ENCODE measurements at places on chromosomes 6 and 20.

DNA sequence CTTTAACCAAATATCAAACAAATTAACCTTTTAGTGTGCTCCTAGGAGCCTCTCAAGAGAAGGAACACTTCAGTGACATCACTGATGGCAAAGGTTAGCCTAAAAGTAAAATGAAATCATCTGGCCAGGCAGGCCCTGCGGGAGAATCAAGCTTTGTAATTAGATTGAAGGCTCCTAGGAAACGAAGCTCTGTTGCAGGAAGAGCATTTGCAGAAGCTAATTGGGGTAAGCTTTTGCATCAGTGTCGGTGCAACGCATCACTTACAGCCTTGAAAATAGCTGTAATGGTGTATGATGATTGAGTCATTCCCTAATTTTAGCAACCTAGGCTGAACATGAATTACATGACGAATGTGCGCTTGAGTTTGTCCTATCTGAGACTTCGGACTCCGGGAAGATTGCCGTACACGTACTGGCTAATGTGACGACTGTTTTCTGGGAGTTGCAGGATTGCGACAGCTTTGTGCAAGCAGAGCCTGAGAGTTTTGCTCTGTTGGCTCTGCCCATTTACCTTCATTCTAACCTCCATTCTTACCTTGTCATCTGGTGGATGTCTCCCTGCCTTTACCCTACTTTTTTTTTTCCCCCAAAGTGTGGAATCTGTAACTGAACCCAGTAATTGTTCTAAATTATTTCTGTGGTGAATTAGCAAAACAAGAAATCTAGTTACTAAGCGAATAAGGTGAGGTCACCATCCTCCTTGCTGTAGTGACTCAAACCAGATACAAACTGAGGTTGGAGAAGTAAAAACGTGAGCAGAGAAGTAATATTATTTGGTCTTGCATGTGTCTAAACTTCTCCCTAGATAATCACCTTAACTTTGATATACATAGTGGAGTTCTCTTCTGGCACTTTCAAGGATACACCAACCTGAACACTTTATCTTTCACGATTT, 675.9 kb upstream of the CITED2 start:
- DNase-seq = no peak

GRCh38 chr6:90940812-90941481, 354.1 kb upstream of the MAP3K7 start:
- DNase-seq = peak; percentile 16

GRCh38 chr6:35161776-35162607, 20.9 kb upstream of the TCP11 start:
- no peak for DNase-seq

GRCh38 chr20:57596998-57597939, 23.0 kb downstream of the ZBP1 start:
- DNase-seq = no peak

GRCh38 chr20:59481067-59481466, 123.3 kb upstream of the PHACTR3 start:
- no peak for DNase-seq

- DNase-seq = no peak
Observed at GRCh38 chr20:59183751-59184150, 20.1 kb downstream of the ZNF831 start.

GRCh38 chr20:55446301-55446700, 559.0 kb downstream of the CBLN4 start:
- DNase-seq = no peak

- DNase-seq = peak; percentile 65
Observed at GRCh38 chr6:113414511-113414910, 442.6 kb upstream of the MARCKS start.

DNA sequence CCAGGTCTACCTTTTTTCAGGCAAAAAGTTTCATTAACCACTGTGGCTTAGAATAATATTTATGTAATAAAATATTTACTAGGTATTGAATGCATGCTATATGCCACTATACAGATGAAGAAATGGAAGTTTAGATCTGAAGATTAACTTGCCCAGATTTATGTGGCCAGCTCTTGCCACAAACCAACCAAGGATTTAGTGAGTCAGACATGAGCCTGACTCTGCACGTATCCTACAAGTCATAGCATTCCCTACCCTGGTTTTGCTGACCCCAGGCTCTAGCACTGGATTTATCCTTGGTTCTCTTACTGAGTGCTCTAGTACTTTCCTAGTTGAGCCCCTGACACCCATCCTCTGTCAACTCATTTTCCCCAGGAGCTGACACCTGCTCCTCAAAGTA, 75.4 kb downstream of the ANKEF1 start:
- no peak for DNase-seq

DNA sequence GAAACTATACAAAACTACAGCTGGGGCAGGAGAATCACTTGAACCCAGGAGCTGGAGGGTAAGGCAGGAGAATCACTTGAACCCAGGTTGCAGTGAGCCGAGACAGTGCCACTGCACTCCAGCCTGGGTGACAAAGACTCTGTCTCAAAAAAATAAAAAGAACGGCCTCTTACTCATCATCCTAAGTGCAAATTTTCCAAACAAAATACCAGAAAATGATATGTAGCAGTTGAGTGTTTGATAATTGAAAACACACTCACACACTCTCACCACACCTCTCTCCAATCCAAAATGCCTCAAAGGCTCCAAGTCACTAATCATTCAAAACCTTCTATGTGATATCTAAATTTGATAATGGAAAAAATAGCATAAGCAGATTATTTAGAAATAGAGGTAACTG, 198.6 kb upstream of the SHLD1 start:
- no peak for DNase-seq

All from AG09309 (cell line).